Left cardiac atrium (tissue), 4 donors: ENCODE measurements at places on chromosomes 3 and 15.
A peak's percentile ranks its signal among the peaks of the same experiment; 100 is the strongest.

GRCh38 chr3:48268381-48268935 lies 27.6 kb downstream of the ZNF589 start:
- DNase-seq = no peak

- no peak for DNase-seq
Observed at GRCh38 chr3:35864871-35865270, 225.5 kb downstream of the ARPP21 start.

DNA sequence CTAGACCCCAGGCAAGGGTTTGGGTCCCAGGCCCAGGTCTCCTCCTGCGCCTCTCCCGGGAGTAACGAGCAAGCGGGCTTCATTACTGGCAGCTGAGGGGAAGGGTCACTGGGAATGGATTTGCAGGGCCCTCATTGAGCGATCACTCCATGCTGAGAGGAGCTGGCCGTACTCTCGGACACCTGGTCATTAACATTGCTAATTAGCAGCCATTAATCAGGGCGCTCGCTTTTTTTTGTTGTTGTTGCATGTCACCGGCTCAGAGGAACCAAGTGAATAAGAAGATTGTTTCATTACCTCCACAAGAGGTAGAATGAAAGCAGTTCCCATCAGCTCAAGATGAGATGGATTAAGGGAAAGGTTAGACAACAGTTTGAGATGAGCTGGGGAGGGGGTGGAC lies 293.0 kb upstream of the ATP11B start:
- DNase-seq = no peak

DNA sequence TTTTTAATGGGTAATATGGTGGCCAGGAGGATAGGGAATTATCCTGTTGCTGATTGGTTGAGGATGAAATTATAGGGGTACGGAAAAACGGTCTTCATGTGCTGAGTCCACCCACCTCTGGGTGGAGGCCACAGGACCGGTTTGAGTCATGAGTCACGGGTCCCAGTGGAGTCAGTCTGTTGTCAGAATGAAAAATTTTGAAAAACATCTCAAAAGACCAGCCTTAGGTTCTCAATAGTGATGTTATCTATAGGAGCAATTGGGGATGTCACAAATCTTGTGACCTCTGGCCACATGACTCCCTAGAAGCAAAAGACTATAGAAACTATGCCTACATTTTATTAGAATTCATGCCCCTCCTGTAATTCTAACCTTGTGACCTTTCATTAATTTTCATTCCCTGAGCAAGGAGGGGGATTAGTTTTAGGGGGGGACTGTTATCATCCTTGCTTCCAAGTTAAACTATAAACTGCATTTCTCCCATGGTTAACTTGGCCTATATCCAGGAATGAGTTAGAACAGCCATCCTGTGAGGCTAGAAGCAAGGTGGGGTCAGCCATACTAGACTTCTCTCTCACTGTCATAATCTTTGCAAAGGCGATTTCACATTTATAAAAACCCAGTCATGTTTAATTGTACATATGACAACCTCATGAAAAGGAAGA lies 101.2 kb downstream of the TCF12 start:
- DNase-seq = peak; percentile 34

DNA sequence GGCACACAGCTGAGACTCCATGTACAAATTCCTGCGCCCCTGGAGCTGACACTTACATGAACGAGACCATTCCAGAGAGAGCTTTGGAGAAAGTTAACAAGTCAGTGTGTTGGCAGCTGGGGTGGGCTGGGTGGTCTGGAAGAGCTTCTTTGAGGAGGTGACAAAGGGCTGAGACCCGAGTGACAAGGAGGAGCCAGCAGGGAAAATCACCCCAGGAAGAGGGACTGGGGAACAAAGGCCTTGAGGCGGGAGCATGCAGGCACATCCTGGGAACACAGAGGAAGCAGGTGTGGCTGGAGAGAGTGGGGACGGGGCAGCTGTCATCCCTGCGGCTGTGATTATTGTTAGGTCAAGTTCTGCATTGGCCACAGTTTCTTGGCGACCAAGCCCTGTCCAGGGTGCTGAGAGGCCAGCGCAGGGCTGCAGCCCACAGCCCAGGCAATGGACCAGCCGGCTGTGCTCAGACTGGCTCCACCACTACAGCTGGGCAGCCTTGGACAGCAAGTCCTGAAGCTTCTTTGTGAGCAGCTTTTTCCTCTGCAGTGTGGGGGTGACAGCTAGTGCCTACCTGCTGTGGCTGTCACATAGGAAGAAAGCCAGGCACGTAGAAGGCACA lies 34.2 kb upstream of the PRR23E start:
- no peak for DNase-seq

DNA sequence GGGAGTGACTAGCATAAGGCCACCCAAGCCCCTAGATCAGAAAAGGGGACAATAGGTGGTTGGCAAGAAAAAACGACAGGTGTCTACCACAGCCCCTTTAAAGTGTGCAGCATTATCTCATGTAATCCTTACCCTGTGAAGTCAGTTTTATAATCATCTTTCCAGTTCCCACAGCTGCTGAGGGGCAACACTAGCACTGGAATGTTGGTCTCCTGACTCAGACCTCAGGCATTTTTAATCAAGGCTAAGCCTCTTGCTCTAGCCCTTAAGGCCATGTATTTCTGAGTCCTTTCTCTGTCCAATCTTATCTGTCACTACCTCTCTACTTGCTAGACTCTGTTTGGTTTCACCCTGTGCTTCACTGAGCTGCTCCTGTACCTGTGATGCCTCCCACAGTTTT lies 171.7 kb downstream of the TLE3 start:
- DNase-seq = no peak

- DNase-seq = peak; percentile 55
Observed at GRCh38 chr15:89383365-89384175, 48.9 kb upstream of the POLG start.

DNA sequence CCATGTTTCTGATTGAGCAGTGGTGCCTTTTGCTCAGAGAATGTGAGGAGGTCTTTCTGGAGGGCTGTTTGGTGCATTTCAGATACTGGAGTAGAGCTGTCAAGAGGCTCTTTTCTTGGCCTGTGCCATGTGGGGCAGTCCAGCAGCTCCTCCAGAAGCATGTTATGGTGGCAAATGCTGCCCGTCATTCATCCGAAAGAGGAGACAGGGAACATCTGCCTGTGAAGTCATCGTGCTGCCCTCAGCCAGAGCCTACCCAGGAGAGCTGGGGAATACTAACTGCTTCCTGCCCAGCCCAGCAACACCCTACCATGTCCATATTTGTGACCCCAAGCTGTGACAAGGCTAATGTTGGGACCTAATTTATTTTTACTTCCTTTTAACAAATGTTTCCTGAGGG lies 82.2 kb upstream of the SLC6A6 start:
- no peak for DNase-seq

DNA sequence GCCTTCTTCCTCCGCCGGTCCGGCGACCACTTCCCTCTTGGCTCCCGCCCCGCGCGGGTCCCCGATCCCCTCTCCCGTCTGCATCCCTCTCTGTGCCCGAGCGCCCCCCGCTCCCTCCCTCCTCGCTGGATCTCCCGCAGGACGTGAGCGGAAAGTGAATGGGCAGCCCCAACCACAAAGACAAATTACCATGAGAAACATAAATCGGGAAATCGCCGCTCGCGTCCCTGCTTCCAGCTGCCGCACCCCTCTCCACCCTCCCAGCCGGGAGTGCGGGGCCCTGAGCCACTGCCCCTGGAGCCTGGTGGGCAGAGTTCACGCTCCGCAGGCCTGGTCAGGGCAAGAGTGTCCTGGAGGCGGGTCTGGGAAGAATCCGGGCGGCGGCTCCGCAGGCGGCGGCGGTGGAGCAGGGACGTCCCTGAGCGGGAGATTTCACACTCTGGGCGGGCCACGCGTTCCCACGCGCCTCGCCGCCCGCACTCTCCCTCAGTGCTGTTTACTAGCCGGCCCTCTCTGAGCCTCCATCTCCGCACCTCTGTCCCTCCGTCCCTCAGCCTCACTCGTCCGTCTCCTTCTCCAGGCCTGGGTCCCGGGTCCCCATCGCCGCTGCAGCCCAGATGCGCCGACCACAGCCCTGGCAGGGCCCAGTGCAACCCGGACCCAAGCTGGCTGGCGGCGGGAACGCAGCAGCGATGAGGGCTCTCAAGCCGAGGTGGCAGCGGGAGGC lies 835 bp downstream of the SEMA5B start:
- DNase-seq = peak; percentile 42

DNA sequence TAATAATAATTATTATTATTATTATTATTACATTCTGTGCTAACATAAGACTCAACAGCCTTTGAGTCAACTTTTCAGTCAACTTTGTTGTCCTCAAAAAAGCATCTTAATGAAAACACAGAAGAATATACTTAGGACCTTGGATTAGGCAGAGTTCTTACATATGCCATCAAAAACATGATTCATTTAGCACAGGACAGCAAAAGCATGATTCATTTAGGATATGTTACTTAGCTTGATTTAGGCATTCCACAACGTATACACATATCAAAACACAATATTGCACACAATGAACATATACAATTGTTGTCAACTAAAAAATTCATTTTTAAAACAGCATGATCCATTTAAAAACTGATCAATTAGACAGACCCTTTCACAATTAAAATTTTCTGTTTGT lies 213.0 kb downstream of the FMN1 start:
- no peak for DNase-seq

DNA sequence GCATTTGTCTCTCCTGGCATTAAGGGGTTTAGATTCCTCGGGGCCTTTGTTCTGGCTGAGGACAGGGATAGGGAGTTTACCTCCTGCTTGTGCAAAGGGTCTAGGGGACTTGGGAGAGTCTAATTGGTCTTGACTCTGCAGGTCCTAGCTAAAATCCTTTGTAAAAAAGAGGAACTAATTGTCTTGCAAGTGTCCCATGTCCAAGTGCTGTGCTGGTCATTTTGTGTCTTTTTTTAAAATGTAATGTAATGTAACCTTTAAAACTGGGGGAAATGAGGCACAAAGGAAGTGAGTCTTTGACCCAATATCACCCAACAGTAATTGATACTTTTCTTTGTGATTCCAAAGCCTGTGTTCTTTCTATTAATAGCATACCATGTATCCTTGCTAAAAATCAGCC lies 14.9 kb upstream of the C3orf80 start:
- no peak for DNase-seq

GRCh38 chr3:53100818-53101466 lies 29.3 kb downstream of the RFT1 start:
- no peak for DNase-seq

DNA sequence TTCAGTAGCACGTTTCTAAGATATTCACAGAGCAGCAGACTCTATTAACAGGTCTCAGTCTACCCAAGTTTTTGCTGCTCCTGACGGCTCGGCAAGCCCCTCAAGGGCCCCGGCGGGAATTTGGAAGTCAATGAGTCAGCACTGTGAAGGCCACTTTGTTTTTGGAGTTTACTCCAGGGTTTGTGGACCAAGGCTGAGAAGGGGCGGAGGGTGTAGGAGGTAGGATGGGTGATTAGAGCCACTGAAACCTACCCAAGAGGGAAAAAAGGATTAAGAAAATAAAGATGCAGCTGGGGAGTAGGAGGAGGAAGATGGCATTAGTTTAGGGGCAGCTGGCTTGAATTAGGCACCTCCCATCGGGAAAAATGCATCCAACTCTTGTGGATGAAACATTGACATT lies 87.6 kb downstream of the BDH1 start:
- DNase-seq = no peak

DNA sequence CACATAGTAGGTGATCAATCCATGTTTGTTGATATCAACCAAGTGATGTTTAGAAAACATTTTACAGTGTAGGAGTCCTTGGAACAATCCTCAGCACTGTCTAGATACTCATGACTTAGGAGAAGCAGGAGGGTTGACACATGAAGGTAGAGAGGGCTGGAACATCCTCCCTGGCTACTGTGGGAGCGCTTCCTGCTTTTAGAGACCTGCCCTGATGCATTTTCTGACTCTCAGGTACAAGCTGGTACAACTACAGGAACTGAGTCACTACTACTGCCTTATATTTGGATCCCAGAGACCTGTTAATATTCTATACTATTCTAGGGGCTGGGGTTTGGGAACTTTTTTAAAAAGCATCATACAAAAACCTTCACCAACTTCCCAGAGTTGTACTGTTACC lies 20.1 kb downstream of the GPR156 start:
- no peak for DNase-seq

DNA sequence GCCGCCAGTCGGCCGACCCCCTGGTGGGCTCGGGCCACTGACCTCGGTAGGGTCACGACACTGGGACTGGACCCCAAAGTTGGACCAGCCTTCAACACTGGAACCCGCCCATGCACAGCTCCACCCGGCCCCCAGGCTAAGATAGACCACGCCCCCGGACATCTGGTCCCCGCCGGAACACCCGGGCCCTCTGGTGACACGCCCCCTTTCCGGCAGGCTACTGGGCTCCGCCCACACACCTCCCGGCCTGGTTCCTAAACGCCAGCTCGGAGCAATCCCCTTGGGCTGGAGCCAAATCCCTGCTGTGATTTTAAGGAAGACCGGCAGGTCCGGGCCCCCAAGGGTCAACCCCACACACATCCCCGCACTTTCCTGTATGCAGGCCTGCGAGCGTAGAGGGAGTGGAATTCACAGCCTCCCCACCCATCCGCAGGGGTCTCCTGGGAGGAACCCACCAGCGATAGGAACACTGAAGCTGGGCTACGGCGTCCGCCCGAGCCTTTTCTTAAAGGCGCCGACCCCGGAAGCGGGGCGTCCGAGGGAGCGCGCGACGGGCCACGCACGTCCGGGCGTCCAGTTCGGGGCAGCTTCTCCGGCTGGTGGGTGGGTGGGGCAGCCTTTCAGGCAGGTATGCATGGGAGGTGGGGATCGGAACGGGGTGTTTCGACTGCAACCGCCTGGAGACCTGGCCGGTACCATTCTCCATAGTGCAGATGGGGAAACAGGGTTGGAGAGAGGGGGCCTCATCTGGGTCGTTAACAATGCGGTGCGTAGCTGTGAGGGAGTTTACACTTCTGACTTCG lies at the start of gene HEMK1:
Gene HEMK1, plus strand, starts transcription at position 576 of the 803 bp plus-strand sequence. CDS start 1,583 bp downstream, outside the sequence.
- peak; percentile 99 for DNase-seq

GRCh38 chr3:126440709-126440995 lies 35.0 kb downstream of the ZXDC start:
- DNase-seq = no peak

DNA sequence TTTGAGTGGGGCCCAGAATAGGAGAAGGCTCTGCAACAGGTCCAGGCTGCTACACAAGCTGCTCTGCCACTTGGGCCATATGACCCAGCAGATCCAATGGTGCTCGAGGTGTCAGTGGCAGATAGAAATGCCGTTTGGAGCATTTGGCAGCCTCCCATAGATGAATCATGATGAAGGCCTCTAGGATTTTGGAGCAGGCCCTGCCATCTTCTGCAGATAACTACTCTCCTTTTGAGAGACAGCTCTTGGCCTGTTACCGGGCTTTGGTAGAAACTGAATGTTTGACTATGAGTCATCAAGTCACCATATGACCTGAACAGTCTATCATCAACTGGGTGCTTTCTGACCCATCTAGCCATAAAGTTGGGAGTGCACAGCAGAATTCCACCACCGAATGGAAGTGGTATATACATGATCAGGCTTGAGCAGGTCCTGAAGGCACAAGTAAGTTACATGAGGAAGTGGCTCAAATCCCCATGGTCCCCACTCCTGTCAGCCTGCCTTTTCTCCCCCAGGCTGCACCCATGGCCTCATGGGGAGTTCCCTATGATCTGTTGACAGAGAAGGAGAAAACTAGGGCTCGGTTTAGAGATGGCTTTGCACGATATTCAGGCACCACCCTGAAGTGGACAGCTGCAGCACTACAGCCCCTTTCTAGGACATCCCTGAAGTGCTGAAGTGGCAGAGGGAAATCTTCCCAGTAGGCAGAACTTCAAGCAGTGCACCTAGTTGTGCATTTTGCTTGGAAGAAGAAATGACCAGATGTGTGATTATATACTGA lies 971.4 kb downstream of the MCTP2 start:
- no peak for DNase-seq

GRCh38 chr3:139505829-139506386 lies 29.6 kb upstream of the RBP2 start:
- DNase-seq = no peak

GRCh38 chr3:191197761-191198306 lies 1.2 kb upstream of the OSTN start:
- no peak for DNase-seq
